Thyroid gland (tissue), 4 donors: ENCODE measurements at places on chromosomes 4 and X. TPM values are rescaled to one million over a fixed set of nuclear protein-coding genes. Genes with fewer than 3 reads are reported as not detected.
A peak's percentile ranks its signal among the peaks of the same experiment; 100 is the strongest.

DNA sequence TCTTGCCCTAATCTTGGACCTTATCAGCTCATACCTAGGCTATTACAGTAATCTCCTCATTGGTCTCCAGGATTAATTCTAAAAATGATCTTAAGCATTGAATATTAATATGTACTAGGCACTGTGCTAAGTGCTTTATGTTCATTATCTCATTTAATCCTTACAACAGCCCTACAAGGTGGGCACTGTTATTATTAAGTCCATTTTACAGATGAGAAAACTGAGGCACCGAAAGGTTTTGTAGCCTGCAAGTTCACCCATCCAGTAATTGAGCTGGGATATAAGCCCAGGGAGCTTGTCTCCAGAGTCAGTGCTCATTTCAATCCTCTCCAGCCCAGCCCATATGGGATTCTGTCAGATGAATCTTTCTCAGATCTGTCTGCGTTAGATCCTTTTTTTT lies 20.8 kb downstream of the SLC25A43 start:
- no peaks in the 10 kb centered on the region for H3K36me3 ChIP-seq
- no peak for DNase-seq
- no peak overlapping the region for H3K4me3 ChIP-seq
- H3K27me3 ChIP-seq: no peaks in the 10 kb centered on the region
- no peak overlapping the region for H3K27ac ChIP-seq
- H3K4me1 ChIP-seq: no peaks in the 10 kb centered on the region

Gene ZNF81
- 7.1 TPM for total RNA-seq

GRCh38 chr4:182453830-182454229 lies 210.6 kb downstream of the TENM3 start:
- no peak overlapping the region for H3K4me3 ChIP-seq
- H3K4me1 ChIP-seq: no peaks in the 10 kb centered on the region
- no peak for DNase-seq

- no peak overlapping the region for H3K4me3 ChIP-seq
- no peaks in the 10 kb centered on the region for H3K4me1 ChIP-seq
- H3K27ac ChIP-seq: no peak overlapping the region
Measured at GRCh38 chr4:146237092-146237491, 22.8 kb downstream of the REELD1 start.

DNA sequence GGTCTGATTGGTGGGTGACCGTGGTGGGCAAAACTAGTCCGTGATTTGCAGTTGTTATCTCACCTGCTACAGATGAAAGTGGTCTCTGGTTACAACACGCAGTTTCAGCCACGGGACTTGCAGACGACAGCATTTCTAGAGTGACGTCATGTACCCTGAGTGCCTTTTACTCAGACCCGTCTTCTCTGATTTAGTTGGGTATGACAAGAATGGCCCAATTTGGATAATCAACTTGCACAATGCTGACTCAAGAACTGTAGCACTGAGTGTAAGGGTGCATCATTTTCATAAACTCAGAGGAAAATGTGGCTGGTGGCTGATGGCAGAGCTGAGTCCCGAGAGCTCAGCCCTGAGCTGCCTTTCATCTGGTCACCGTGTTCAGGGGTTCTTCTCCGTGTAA lies 281.4 kb upstream of the FRG1 start:
- H3K27me3 ChIP-seq: no peaks in the 10 kb centered on the region
- H3K27ac ChIP-seq: no peak overlapping the region

- H3K27me3 ChIP-seq: no peaks in the 10 kb centered on the region
- H3K4me1 ChIP-seq: peaks cover 27% of the 10 kb centered on the region
- H3K4me3 ChIP-seq: no peak overlapping the region
- no peaks in the 10 kb centered on the region for H3K36me3 ChIP-seq
- peak overlapping the region; percentile 83 for H3K27ac ChIP-seq
Measured at GRCh38 chrX:136171420-136171819, 24.1 kb downstream of the FHL1 start.

- H3K27me3 ChIP-seq: no peaks in the 10 kb centered on the region
- no peak overlapping the region for H3K4me3 ChIP-seq
- no peak overlapping the region for H3K27ac ChIP-seq
- DNase-seq: no peak
- H3K36me3 ChIP-seq: peaks cover 17% of the 10 kb centered on the region
Measured at GRCh38 chr4:25258980-25259578, 25.2 kb downstream of the PI4K2B start.

DNA sequence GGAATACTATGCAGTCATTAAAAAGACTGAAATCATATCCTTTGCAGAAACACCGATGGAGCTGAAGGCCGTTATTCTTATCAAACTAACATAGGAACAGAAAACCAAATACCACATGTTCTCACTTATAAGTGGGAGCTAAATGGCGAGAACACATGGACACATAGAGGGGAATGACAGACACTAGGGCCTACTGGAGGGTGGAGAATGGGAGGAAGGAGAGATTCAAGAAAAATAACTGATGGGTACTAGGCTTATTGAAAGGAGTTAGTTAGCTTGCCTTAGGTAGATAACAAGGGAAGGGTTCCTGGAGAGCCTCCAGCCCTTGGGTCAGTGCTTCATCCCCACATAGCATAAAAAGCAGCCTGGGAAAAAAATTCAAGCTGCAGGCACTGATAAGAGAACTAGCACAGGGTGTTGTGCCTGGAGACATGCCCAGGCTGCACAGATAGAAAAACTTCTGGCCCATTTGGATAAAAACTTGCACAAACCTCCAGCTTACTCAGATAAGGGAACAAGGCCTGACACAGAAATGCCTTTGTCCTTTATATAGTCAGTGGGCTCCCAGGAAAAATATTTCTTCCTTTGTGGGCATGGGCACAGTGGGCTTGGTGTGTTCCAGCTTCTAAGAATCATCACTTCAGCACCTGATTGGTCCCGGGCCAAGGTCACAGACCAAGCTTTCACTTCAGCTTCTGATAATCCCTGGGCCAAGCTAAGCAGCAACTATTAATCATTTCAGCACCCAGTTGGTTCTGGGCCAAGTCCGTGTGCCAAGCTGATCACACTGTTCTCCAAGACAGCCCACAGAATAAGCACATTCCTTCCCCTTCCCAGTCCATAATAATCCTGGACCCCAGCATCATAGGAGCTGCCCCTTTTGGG lies 23.1 kb upstream of the PWWP3B start:
- no peak overlapping the region for H3K27ac ChIP-seq
- DNase-seq: no peak
- H3K27me3 ChIP-seq: no peaks in the 10 kb centered on the region
- no peaks in the 10 kb centered on the region for H3K36me3 ChIP-seq

- no peaks in the 10 kb centered on the region for H3K27me3 ChIP-seq
- no peaks in the 10 kb centered on the region for H3K36me3 ChIP-seq
- no peak for DNase-seq
- H3K4me1 ChIP-seq: no peaks in the 10 kb centered on the region
- H3K4me3 ChIP-seq: no peak overlapping the region
- H3K27ac ChIP-seq: no peak overlapping the region
Measured at GRCh38 chr4:65651031-65651430, 19.3 kb downstream of the EPHA5 start.

Gene TMEM150C
- total RNA-seq: 21.1 TPM

Gene SYTL4
- total RNA-seq: 28.2 TPM

DNA sequence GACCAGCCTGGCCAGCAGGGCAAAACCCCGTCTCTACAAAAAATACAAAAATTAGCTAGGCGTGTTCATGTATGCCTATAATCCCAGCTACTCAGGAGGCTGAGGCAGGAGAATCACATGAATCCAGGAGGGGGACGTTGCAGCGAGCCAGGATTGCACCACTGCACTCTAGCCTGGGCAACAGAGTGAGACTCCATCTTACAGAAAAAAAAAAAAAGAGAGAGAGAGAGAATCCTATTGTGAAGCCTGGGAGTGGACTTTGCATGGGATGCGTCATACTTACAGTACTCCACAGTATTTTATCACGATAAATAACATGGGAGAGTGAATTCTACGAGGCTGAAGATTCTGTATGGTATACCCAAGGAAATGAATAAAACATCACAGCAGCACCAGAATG lies 139.6 kb downstream of the AASDH start:
- no peaks in the 10 kb centered on the region for H3K4me1 ChIP-seq
- H3K27ac ChIP-seq: no peak overlapping the region
- DNase-seq: no peak

GRCh38 chr4:168208957-168209614 lies 109.5 kb downstream of the DDX60 start:
- no peaks in the 10 kb centered on the region for H3K27me3 ChIP-seq
- DNase-seq: no peak
- H3K4me1 ChIP-seq: no peaks in the 10 kb centered on the region
- H3K27ac ChIP-seq: no peak overlapping the region

- DNase-seq: no peak
- no peaks in the 10 kb centered on the region for H3K4me1 ChIP-seq
Measured at GRCh38 chr4:9952415-9952950, 68.8 kb downstream of the SLC2A9 start.

Gene F11
- total RNA-seq: not detected

Gene ANTXR2
- 23.4 TPM for total RNA-seq

Gene SPATA4
- total RNA-seq: 2.2 TPM

Gene ABCG2
- total RNA-seq: 13.4 TPM

DNA sequence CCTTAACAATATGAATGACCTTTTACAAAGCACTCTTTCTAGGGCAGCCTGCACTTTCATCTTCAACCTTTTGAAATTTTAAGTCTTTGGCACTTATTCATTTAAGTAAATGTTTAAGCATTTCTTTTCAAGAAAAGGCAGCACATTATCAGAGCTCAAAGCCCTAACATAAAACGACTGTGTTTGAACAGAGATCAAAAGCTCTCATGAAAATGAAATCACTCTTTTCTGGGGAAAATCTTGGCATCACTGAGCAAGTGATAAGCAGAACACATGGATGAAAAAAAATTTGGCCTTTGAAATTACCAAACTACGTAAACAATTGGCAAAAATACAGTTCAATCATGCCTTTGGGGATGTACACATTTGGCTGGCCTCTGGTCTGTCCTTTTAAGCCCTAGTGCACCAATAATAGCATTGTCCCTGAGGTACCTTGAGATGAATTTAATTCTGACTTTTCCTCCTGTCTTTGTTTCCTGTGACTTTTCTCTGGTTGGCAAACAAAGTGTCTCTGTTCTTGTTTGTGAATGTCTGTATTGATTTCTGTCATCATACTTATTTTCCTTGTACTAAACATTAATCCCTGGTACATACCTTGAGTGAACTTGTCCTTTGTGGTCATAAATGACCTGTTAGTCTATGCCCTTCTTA lies 12.9 kb upstream of the ODAM start:
- no peak overlapping the region for H3K4me3 ChIP-seq
- no peaks in the 10 kb centered on the region for H3K4me1 ChIP-seq
- H3K27me3 ChIP-seq: no peaks in the 10 kb centered on the region
- H3K27ac ChIP-seq: no peak overlapping the region
- no peak for DNase-seq

GRCh38 chrX:30971774-30972603 lies 82.9 kb upstream of the TAB3 start:
- H3K4me1 ChIP-seq: no peaks in the 10 kb centered on the region
- H3K27me3 ChIP-seq: no peaks in the 10 kb centered on the region
- no peak overlapping the region for H3K27ac ChIP-seq

DNA sequence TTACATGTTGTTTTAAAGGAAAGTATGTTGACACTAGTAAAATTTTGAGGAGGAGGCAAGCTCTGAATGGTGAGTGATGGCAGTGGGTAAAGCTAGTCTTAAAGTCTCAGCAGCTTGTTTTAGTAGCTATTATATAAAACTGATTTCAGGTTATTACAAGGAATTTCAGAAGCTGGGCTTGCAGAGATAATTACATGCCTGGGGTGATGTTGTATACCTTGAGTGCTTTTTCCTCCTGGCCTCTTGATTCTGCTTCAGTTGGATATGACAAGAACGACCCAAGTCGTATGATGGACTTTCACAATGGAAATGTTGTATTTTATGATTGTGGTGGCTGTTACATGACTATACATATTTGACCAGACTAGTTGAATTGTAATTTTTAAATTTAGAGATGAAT lies 175.5 kb upstream of the ADGRL3 start:
- no peaks in the 10 kb centered on the region for H3K4me1 ChIP-seq
- H3K27me3 ChIP-seq: no peaks in the 10 kb centered on the region
- DNase-seq: no peak
- no peak overlapping the region for H3K4me3 ChIP-seq

Gene HELT
- not detected for total RNA-seq

GRCh38 chrX:45900766-45901615 lies 644.2 kb downstream of the ZNF674 start:
- no peak overlapping the region for H3K4me3 ChIP-seq
- H3K27ac ChIP-seq: no peak overlapping the region
- H3K27me3 ChIP-seq: no peaks in the 10 kb centered on the region
- no peaks in the 10 kb centered on the region for H3K36me3 ChIP-seq
- DNase-seq: no peak

DNA sequence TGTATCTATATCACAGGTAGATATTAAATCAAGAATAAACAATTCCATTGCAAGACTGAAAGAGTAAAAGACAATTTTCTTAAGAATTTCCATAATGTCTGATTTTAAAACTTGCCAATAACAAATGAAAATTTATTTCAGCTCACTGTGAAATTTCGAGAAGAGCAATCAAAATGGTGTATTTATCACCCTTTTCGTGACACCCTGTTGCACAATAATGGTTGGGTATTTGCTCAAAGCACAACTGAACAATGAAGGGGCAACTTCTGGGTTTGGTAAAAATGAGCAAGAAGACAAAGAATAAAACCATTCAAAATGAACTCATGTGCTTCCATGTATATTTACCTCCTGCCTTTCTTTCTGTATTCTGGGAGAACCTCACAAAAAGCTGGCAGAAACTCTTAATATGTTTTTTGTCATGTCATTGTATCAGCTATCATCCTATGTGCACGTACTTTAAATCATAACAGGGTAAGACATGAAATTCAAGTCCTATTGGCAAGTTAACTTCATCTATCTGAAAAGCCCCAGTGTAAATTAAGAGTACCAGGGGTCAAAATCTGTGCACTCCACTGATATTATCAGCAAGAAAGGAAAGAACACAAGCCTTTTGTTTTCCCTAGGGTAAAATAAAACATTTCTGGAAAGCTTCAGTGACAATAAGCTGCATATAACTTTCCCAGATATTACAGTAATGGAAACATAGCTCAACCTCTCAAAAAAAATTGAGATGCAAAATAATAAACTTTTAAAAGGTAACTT lies 126.9 kb upstream of the CBR4 start:
- no peaks in the 10 kb centered on the region for H3K27me3 ChIP-seq
- no peak for DNase-seq
- H3K4me3 ChIP-seq: no peak overlapping the region
- peaks cover 57% of the 10 kb centered on the region for H3K4me1 ChIP-seq
- peak overlapping the region; percentile 86 for H3K27ac ChIP-seq

Gene SLC49A3
- 20.7 TPM for total RNA-seq

- no peaks in the 10 kb centered on the region for H3K36me3 ChIP-seq
- no peak overlapping the region for H3K4me3 ChIP-seq
- H3K4me1 ChIP-seq: no peaks in the 10 kb centered on the region
- DNase-seq: no peak
- H3K27ac ChIP-seq: no peak overlapping the region
- no peaks in the 10 kb centered on the region for H3K27me3 ChIP-seq
Measured at GRCh38 chr4:87804871-87805270, 5.5 kb downstream of the IBSP start.

- no peak overlapping the region for H3K4me3 ChIP-seq
- no peak for DNase-seq
- no peaks in the 10 kb centered on the region for H3K36me3 ChIP-seq
- H3K27ac ChIP-seq: no peak overlapping the region
Measured at GRCh38 chr4:52939739-52940138, 77.6 kb downstream of the RASL11B start.
